Adrenal gland (tissue), 19 donors: ENCODE measurements at places on chromosomes 7 and 10. TPM values are rescaled to one million over a fixed set of nuclear protein-coding genes. Genes with fewer than 3 reads are reported as not detected.

GRCh38 chr7:47355684-47356083 is 226.2 kb downstream of the TNS3 start:
- no peak for DNase-seq

- DNase-seq, result no peak
Measured at GRCh38 chr7:52030722-52031121, 714.1 kb upstream of the COBL start.

GRCh38 chr10:73414230-73414945 is 530 bp upstream of the ANXA7 start:
- no peak for DNase-seq

GRCh38 chr7:30668102-30668501 is 14.2 kb downstream of the CRHR2 start:
- no peak for DNase-seq

- no peak for DNase-seq
Measured at GRCh38 chr7:111642373-111642772, 80.1 kb upstream of the IMMP2L start.

PLEKHS1 gene
- not detected for total RNA-seq

DNA sequence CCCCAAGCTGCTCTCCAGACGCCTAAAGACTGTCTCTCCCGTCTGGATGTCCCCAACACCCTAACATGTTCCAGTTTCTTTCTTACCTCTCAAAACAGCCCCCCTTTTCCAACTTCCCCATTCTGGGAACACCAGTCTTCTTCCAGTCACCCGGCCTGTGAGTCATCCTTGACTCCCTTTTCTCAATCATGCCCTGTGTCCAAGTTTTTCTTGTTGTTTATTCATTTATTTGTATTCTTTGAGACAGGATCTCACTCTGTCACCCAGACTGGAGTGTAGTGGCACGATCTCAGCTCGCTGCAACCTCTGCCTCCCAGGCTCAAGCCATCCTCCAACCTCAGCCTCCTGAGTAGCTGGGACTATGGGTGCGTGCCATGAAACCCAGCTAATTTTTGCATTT is 15.6 kb downstream of the SNX10 start:
- peak; percentile 63 for DNase-seq

GRCh38 chr10:59580026-59580863 is 129.4 kb downstream of the SLC16A9 start:
- no peak for DNase-seq

GRCh38 chr7:50724526-50725520 is 57.9 kb downstream of the GRB10 start:
- DNase-seq, result no peak

ITPRID1 gene
- total RNA-seq, result 0.06 TPM

DNA sequence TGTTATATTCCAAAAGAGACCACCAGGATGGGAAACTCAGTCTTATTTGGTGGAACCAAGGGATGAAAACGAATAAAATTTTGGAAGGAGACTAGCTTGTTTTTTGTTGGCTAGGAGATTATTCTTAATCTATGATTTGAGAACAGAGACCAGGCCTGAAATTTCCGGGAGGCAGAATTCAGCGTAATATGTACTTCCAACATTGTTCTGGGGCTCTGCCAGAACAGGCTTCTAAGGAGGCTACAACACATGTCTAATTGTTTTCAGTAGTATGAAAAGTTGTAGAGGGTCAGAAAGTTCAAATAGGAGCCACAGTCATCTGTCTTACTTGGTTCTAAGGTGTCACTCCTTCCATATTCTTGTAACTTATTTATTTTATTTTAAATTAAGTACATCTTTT is 1.7 kb downstream of the DDX21 start:
- DNase-seq, result no peak

LRRN3 gene
- total RNA-seq, result 75.9 TPM

PRRT4 gene
- total RNA-seq, result 1.2 TPM

- DNase-seq, result no peak
Measured at GRCh38 chr7:154767821-154768415, 235.0 kb downstream of the PAXIP1 start.

DNA sequence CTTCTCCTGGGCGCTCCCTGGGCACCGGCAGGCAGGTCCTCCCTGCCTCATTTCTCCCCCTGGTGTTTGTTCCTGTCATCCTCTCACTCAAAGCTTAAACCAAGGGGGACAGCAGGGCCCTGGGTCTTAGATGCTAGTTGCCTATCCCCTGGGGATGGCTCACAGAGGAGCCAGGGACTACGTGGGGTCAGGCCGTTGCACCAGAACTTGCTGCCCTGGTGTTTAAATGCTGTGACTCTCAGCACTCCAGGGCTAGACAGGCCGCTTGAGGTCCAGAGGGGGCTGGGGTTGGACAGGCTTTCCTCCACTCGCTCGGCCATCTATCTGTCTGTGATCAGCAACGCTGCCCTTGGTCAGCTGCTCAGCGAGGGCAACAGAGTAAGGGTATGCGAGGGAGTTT is 340.3 kb downstream of the CXCL12 start:
- DNase-seq, result no peak

GRCh38 chr7:131859147-131859821 is 302.9 kb upstream of the PODXL start:
- peak; percentile 49 for DNase-seq

TRPV5 gene
- total RNA-seq, result not detected

GRCh38 chr10:29658984-29659965 is 24.5 kb upstream of the SVIL start:
- DNase-seq, result peak; percentile 74
